ENCODE measurements at places on chromosomes 4 and X.

DNA sequence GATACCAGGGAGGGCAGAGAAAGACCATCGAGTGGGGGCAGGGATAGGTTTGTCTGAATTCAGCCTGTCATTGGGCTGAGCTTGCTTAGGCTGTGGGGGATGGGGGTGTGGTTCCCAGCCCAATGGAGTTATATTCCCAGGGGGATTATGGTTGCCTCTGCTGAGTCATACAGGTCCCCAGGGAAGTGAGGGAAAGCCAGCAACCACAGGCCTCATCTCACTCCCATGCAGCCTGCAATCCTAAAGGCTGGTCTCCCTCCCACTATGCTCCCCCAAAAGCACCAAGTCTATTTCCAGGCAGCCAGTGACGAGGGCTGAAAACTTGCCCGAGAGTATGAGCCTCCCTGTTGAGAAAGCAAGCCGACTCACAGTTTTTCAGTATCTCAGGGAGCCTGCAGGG lies 39.3 kb downstream of the AFM start:
- no peak for DNase-seq

DNA sequence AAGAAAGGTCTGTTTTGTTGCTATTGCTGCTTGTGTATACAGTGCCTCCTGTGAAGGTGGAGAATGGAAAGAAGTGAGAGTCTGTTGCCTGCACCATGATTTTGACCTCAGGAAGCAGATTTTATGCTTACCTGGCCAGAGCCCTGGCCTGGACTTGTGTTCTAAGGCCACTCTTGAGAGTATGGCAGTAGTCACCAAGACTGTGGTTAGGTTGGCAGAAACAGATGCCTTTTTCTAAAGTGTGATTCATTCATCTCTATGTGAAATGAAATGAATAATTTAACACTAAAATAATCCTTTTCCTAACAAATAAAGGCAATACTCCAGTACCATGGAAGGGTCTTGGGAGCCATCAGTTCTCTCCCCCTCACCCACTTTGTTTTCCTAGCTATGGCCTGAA lies 161.8 kb downstream of the DCLK2 start:
- DNase-seq = no peak

GRCh38 chr4:179867300-179867878 lies 2375.8 kb upstream of the TENM3 start:
- DNase-seq = peak; percentile 0

DNA sequence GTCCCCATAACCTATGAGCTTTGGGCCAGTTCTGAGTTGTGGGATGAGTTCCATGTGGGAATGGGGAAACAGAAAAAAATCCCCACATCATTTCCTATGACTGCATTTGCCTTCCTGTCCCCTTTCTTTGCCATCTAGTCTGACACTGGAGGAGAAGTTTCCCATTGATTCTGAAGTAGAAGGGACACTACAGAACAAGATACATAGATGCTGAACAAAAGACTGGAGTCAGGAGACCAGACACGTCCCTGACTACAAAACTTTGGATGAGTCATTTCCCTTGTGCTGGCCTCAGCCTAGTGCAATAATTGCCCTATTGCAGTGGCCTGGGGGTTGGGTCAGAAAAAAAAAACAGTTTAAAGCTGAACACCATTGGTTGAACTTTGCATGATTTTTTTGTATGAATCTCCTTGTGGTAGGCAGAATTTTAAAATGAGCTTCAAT lies 22.1 kb downstream of the BEX3 start:
- no peak for DNase-seq

DNA sequence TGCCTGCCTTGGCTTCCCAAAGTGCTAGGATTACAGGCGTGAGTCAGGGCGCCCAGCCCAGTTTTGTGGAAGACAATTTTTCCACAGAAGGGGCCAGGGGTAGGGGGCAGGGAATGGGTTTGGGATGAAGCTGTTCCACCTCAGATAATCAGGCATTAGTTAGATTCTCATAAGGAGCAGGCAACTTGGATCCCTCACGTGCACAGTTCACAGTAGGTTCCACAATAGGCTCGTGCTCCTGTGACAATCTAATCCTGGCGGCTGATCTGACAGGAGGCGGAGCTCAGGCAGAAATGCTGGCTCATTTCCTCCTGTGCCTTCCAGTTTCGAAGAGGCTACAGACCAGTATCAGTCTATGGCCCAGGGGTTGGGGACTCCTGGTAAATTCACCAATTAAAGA lies 491.6 kb upstream of the AADAT start:
- DNase-seq = no peak

DNA sequence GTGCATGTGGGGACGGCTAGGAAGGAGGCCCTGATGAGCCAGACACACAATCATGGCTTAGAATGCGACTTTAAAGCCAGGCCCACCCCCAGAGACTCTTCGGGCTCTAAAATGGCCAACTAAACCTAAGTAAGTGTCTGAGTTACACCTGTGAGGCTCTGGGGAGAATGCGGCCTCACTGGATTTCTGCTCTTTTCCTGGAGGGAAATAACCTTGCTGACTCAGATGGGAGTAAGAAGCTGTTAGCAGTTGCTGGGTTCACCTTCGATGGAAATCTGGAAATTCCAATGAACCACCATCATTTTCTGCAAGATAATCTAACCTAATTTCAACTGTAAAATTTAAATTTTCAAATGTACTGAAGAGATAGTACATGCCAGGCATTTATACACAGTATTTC lies 97.6 kb upstream of the MAML3 start:
- no peak for DNase-seq

DNA sequence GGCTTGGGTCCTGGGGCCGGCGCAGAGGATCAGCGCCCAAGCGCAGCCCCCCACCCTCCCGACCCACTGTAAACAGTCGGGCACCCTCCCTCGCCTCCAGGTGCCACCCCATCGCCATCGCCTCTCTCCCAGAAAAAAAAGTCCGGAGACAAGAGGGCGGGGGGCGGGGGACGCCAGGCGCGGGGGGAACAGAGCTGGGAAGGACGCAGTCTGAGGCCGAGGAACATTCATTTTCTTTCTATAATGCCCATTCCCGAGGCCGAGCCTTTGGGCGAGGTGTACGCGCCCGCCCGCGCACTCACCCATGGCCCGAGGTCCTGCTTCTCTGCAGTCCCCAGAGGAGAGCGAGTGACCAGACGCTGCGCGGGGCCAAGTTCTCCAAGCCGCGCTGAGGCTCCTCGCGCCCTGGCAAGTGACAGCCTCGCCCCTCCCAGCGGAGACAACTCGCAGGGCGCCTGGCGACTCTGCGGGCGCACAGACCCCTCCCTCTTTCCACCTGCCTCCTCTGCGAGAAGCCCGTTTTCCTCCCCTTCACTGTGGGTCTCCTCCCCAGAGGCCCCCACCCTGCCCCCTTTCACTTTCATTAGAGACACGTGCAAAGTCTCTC lies 63.5 kb upstream of the WDR17 start:
- DNase-seq = no peak

- DNase-seq = no peak
Measured at GRCh38 chr4:3796960-3797359, 30.8 kb downstream of the ADRA2C start.

- DNase-seq = no peak
Measured at GRCh38 chrX:25531096-25531495, 515.3 kb upstream of the ARX start.

- no peak for DNase-seq
Measured at GRCh38 chr4:118810991-118811764, 24.7 kb downstream of the SEC24D start.

GRCh38 chrX:9538544-9539045 lies 73.7 kb downstream of the TBL1X start:
- DNase-seq = no peak

GRCh38 chr4:113674733-113675132 lies 86.8 kb downstream of the CAMK2D start:
- no peak for DNase-seq

DNA sequence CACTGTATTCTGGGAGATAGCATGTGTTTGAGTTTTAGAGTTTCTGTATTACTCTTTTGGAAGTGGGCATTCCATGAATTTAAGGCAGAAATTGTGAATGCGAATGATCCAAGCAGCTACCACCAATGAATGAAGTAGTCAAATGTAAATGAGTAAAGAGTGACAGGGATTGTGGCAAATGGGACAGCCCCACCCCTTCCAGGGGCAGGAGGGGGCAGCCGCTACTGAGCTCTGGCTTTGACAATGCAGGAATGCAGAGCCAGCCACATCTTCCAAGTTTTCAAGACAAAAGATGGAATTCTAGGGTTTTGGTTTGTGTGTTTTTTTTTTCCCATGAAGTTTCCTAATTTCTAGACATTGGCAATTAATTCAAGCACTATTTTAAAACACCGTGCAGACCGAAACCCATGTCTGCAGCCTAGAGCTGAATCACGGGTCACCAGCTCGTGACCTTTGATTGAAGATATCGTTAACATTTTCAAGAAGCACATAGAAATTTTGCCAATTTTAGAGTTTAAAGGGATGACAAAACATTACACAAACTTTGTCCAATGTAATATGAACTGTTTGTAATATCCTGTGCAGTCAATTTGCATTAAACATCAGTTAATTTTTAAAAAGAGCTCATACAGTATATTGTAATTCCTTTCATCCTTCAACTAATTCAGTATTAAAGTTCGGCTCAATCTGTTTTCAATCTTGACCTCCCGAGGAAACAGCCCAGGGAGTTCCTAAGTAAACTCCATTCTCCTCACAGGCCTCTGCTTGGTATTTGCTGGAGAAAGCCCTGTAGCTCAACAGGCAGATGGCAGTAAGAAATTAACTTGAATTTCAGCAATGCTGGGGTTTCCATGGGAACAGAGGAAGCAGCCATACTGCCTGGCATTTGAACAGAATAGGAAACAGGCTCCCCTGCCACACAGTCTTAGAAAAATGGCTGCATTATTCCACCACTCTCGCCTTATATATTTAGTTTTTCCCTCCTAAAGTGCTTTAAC lies 83.4 kb downstream of the UCHL1 start:
- DNase-seq = no peak

DNA sequence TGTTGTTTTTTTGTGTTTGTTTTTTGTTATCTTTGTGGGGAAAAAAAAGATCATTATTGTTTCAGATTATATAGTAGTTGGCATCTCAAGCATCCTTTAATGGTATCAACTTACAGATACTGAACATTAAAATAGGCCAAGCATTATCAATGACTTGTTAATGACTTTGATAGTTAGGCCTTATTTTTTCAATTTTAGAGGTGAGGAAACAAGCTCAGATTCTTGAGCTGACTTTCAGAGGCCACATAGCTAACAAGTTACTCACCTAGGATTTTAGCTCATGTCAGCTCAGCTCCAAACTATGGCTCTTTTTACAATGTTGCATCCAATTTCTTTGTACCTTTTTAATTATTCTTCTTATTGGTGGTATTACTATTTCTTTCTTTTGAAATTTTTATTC lies 471 bp upstream of the PLAC8 start:
- DNase-seq = no peak

GRCh38 chrX:18654875-18655836 lies 16.8 kb downstream of the RS1 start:
- DNase-seq = no peak

DNA sequence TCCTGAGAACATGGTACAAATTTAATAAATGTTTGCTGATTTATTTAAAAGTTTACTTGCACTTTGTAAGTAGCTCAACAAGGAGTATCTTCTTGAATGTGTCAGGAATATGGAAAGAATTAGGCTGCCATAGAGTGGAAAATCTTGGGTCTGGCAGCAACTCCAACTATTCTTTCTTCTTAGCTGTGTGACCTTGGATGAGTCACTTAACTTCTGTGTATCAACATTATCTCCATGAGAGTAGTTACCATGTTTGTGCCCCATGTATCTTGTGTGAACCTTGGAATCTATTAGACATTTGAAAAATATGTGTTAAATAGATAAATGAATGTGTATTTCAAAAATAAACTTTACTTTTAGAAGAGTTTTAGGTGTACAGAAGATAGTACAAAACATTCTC lies 348.8 kb downstream of the GBA3 start:
- no peak for DNase-seq

GRCh38 chr4:118915468-118915867 lies 26.8 kb downstream of the SYNPO2 start:
- no peak for DNase-seq

DNA sequence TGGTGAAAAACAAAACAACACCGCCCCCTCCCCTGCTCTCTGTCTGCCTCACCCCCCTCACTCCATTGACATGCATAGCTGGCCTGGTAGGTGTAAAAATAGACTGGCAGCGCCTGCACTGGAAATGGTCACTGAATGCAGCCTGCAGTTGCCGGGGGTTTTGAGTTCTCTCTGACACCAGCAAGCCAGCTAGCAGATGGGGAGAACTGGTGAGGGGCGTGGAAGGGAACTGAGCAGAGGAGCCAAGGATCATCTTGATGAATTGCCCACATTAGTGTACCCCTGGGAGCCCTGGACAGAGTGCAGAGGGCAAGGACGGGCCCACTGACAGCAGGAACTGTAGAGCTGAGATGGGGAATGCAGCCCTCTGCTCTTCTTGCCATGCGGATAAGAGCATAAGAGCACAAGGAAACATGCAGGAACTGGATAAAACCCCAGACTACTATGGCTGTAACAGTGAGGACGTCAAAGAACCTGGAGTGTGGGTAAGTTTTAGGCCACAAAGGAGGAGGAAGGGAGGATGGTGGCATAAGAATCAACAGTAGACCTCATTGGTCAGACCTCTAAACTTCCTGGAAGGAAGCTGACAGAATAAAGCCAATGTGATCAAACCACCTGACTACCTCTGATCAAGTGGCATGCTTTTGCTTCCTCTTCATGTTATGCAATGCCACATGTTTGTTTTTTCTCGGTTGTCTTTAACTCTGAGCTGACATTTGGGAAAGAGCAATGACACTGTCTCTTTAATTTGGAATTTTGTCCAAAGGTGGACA lies 96.3 kb downstream of the ANK2 start:
- no peak for DNase-seq

GRCh38 chr4:89821612-89822011 lies 15.3 kb downstream of the SNCA start:
- DNase-seq = no peak

GRCh38 chr4:101699441-101700124 lies 90.9 kb upstream of the BANK1 start:
- DNase-seq = no peak

DNA sequence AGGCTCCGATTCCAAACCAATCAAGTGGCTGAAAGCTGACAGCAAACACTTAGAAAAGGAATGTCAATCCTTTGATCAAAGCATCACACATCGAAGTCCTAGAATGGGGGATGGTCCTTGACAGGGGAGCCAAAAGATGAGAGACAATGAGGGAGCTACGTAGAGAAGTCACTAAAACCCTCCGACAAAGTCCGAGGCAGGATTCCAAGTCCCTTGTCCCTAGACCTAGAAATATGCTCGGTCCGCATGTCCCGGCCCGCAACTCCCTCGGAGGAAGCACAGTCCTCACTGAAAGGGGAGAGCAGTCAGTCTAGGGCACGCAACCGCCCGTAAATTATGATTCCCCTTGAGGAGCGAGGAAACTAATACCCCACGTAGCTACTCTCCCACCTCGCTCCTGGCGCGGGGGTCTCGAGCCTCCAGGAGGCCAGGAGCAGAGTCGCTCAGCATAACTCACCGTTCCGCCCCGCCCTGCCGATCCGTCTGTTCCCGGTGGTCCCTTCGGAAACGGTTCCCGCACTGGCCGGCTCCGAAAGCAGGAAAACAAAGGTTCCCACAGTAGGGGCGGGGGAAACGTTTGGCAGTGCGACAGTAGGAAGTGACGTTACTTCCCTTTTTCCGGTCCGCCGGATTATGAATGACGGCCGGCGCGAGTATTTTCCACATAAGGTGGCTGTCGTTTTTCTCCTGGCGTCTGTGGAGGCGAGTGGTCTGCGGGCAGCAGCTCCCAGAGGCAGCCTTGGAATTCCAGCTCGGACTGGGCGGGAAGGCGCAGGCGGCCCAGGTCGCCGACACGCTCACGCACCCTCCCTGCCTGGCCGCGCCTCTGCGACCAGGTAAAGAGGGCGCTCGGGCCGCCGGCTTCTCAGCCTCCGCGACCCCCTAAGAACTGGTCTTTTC lies at the start of the genes GSTCD and INTS12:
GSTCD (plus strand) TSS at position 604 of the 900 bp plus-strand sequence. CDS start 8,830 bp downstream, outside the sequence.
INTS12 (minus strand) TSS at position 509 of the 900 bp plus-strand sequence. CDS start 8,684 bp downstream, outside the sequence.
- DNase-seq = peak; percentile 91

Measured in left renal cortex interstitium (tissue), 4 donors.